ENCODE measurements at places on chromosomes 4 and X.

GRCh38 chr4:177092807-177093206, 216.9 kb upstream of the NEIL3 start:
- DNase-seq = no peak

GRCh38 chr4:106583567-106583966, 215.0 kb upstream of the GIMD1 start:
- DNase-seq = no peak

GRCh38 chr4:83231620-83232076, 53.0 kb downstream of the COQ2 start:
- no peak for DNase-seq

DNA sequence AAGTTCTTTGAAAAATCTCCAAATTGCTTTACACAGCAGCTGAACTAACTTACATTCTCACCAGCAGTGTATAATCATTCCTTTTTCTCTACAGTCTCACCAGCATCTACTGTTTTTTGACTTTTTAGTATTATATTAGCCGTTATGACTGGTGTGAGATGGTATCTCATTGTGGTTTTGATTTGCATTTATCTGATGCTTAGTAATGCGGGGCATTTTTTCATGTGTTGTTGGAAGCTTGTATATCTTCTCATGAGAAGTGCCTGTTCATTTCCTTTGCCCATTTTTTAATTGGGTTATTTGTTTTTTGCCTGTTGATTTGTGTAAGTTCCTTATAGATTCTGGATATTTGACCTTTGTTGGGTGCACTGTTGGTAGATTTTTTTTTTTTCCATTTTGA, 931.7 kb downstream of the CENPC start:
- DNase-seq = no peak

DNA sequence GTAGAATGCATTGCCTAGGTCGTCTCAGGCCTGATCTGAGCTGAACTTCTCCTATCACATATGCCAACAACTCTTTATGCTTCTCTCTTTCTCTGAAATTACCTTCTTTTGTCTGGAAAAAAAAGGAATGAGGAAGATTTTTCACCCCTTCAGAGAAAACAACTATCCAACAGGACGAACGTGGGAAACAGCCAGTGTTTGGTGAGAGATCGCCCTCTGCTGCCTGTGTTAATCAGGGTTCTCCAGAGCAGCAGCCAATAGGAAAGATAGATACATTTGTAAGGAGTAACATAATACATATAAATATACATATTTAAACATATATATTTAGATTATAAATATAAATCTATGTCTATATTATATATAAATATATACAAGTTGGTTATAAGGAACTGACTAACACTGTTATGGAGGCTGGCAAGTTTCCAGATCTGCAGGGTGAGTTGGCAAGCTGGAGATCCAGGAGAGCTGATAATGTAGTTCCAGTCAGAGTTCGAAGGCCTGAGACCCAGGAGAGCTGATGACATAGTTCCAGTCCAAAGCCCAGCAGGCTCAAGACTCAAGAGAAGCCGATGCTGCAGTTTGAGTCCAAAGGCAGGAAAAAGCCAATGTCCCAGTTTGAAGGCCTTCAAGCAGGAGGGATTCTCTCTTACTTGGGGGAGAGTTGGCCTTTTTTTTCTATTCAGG, 13.3 kb downstream of the CETN2 start:
- DNase-seq = no peak

GRCh38 chrX:112636951-112637581, 42.7 kb downstream of the LHFPL1 start:
- DNase-seq = no peak

DNA sequence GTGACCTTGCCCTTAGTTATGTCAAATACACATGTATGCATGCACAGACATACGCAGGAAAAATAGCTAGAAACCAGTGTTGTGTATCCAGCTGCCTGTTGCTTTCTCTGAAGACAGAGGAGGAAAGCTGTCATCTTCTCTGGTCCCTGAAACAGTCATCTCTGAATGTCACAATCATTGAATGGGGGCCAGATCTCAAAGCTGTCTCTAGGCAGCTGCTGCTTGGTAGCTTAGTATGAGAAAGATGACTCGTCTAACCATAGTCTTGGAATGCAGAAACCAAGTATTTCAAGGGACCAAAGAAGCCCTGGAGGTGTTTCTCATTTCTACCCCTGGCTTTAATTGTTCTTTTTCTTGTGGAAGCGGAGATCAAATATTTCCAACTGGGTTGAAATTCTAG, 4.0 kb downstream of the GRIA3 start:
- DNase-seq = no peak

DNA sequence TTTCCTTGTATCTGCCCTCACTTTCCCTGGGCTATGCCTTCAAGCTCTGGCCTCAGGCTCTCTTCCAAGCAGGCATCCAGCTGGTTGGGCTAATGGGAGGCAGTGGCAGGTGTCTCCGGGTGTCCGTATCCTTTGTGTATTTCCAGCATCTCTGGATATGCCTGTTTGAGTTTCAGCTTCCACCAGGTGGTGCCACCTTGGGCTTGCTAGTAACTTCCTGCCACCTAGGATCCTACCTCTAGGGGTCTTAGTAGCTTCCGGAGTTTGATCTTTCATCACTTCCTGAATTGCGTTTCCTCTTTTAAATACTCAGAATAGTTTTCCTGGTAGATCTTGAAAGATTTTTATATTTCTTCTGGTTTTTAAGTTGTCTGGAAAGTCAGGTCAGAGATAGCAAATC, 23.2 kb upstream of the ANOS1 start:
- DNase-seq = no peak

DNA sequence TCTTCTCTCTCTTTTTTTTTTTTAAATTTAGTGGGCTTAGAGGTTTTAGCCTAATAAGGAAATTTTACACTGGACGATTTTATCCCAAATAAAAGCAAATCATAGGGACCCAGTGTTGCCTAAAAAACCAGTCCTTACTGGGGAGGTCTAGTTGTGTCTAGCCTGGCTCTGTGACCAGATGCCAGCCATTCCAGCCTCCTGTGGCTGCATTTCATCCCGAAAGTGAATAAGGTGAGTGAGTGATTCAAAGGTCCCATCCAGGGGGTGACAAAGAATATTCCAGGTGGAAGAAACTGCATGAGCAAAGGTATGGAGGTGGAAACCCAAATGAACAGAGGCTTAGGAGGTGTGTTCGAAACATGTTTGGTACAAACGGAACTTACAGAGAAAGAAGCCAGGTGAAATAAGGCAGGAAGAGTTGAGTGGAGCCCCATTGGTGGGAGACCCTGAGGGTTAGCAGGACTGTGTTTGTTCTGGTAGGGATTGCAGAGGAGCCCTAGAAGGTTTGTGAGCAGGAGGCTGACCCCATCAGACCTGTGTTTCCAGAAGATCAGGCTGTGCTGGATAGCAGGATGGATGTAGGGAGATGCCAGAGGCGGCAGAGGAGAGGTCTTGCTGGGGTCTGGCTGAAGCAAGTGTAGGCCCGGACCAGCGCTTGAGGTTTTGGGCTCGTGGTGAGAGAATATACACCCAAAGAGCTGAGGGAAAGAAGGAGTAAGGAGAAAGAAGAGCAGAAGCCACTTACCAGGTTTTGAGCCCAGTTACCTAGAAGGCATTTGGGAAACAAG, 31.6 kb downstream of the PTTG2 start:
- no peak for DNase-seq

DNA sequence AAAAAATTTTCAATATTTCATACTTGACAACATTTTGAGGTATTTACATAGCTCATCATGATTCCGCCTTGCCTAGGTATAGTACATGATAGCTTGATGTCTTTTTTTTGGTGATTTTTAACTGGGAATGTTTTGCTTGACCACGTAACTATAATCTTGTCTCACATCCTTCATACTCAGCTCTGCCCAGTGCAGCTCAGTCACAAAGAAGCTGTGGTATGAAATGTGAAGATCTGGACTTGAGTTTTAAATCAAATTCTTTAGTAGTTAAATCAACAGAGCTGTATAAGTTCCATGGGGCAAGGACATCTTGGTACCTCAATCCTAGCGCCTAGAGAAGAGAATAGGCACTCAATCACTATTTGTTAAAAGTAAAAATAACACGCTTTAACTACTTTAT, 276.3 kb upstream of the DKK2 start:
- no peak for DNase-seq

GRCh38 chrX:136146614-136147314, 569 bp upstream of the FHL1 start:
- DNase-seq = no peak

- DNase-seq = no peak
These were observed 477.8 kb downstream of the ANKRD50 start for GRCh38 chr4:124234771-124235170.

DNA sequence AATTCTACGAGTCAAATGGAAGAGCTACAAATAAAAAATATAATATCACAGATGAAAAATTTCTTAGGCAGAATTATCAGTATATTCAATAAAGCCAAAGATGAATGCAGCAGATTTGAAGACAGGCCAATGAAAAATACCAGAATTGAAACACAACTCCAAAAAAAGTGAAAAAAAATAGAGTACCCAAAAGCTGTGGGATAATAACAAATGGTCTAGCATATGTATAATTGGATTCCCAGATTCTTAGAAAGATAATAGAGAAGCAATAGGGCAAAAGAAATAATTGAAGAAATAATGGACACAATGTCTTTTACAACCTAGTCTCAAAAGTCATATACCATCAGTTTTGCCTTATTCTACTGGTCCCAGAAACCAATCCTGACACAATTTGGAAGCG, 4.4 kb downstream of the ANAPC10 start:
- DNase-seq = no peak

DNA sequence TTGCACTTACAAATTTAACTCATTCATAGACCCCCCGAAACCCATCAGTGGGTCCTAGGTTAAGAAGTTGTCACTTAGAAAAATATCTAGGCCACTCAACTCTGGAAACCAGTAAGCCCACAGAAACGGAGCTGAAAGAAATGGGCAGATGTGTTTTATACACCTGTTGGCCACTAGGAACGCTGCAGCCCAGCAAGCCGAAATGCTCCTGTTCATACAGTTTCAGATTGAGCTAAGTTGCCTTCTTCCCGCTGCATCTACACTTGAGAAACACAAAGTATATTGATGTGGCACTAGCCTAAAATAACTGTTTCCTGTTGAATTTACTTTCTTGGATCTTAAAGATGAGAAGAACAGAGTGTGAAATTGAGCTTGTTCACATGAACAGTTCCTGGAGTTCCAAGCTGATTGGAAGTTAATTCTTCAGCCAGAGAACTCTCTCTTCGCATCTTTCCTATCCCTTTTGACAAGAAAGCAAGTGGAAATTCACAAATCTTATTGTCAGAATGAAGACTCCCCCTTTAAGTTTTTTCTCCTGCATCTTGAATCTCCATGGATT, 174.1 kb downstream of the RBMX2 start:
- DNase-seq = no peak

DNA sequence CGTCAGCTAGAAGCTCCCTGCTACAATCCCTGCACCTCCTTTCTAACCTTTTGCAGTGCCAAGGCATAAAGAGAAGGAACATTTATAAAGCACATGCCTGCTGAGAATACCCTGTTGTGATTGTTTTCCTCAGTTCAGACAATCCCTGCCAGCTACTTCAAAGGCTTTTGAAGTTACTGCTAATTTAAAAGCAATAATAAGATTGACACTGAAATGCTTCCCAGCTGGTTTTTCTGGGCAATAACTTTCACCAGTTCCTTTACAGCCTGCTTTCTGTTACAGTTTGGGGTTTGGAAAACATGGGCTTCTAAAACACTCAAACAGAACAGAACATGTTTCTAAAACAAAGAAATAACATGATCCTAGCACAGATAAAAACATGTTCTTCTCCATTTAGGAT, 232.3 kb upstream of the CPEB2 start:
- no peak for DNase-seq

DNA sequence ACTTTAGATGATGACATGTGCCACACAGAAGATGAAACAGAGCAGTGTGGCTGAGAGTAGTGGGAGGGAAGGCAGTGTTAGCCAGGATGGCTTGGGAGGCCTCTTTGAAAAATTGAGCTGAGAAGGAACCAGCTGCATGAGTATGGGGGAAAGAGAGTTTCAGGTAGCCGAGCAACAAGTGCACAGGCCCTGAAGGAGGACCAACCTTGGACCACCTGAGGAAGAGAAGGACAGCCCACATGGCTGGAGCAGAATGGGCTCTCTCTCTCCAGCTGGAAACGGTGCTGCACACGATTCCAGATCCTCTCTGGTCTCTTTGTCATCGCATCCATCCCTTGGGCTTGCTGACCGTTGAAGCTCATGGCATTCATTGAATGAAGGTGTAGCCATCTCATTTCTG, 23.9 kb upstream of the BCOR start:
- no peak for DNase-seq

GRCh38 chrX:40093586-40093985, 4.2 kb downstream of the BCOR start:
- DNase-seq = no peak

DNA sequence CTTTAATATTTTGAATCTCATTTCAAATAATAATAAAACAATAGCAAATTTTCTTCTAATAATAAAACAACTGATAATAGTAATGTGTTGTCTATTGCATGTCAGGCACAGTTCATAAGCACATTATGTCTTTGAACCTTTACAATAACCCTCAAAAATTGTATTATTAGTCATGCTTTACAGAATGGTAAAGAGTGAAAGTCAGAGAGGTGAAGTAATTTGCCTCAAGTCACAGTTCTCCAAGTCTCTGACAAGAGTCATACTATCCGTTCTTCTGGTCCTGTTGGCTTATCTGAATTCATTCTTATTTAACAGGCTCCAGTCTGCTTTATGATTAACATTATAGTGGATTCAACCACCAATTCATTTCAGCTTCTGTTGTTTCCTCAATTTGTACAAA, 313.0 kb downstream of the AFF2 start:
- no peak for DNase-seq

GRCh38 chrX:35040871-35041270, 98.3 kb downstream of the FAM47B start:
- no peak for DNase-seq

GRCh38 chrX:119479845-119480244, 11.6 kb downstream of the SLC25A5 start:
- DNase-seq = no peak

- no peak for DNase-seq
These were observed 8.4 kb downstream of the APOOL start for GRCh38 chrX:85012098-85012497.

- DNase-seq = no peak
These were observed 411.3 kb upstream of the RASGEF1B start for GRCh38 chr4:81883004-81883403.
